ENCODE measurements at places on chromosomes 5 and 9.

- no peak for DNase-seq
These were observed 2.5 kb downstream of the STOM start for GRCh38 chr9:121367306-121368137.

DNA sequence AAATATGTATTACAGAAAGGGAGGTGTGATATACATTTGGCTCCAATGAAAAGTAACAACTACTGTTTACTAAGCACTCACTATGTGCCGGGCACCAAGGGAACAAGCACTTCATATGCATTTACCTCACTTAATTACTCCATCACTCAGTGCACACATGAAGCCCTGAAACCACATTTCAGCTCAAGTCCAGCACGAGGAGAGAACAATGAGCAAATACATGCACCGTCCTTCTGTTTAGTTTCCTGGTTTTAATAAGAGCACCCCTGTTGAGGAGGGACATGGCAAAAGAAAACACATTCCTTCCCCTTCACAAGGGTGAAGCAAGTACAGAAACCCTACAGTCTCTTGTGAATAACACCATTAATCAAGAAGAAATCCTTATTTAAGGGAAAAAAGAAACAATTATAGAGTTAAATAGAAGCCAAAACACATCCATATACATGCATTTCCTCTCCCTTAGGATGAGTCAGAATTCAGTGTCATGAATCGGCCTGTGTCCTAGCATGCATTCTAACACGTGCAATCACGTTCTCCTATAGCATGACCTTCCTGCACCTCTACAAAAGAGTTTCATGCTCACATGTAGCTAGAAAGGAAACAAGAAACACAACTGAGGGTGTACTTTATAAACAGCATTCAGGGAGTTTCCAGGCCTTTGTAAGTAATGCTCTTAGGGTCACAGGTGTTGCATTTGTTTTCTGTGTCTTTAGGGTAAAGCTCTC, 411.6 kb downstream of the BNC2 start:
- no peak for DNase-seq

DNA sequence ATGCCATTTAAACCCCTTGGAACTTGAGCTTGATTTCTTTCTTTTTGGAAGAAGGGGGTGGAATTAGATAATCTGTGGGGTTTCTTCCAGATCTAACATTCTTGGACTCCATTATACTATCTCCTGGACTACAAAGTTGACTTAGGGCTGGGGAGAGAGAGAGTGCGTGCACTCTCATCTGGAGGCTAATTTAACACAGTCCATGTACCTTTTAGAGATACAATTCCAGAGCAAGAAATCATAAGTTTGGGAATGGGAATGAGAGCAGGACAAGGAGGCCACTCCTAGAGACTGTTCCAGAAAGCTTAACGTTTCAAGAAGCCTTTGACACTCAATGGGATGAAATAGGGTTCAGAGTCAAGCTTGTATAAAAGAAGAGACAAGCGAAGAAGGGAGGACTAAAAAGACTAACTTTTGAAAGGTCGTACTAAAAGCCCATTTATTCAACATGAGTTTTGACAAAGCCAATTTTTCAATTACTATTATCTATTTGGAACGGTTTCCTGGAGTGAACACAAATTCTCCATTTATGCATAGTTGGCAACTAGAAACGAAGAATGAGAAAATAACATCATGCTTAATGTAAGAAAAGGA, 83.4 kb downstream of the ACTL7B start:
- DNase-seq = no peak

GRCh38 chr5:55593115-55593472, 58.3 kb upstream of the PLPP1 start:
- no peak for DNase-seq

- DNase-seq = no peak
These were observed 115.2 kb downstream of the SUSD1 start for GRCh38 chr9:112059966-112060320.

- no peak for DNase-seq
These were observed 647 bp downstream of the FREM1 start for GRCh38 chr9:14909601-14909960.

DNA sequence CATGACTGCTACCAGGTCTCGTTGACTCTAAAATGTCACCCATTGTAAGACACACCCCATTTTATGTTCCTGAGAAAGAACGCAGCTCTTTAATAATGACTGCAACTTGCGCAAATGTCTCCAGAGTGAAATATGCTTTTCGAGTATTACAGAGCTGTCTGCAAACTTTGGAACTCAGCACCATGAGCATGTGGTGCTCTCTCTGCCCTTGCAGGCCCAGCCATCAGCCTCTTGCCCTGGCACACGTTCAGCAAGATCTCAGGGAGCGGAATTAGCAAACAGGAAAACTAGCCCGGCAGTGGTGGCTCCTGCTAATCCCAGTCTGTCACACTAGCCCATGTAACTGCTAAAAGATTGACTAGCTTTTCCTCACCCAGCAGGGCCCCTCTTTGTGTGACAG, 114.5 kb upstream of the SLC1A3 start:
- no peak for DNase-seq
